ENCODE measurements at places on chromosomes 2 and 18. TPM values are rescaled to one million over a fixed set of nuclear protein-coding genes. Genes with fewer than 3 reads are reported as not detected.

GRCh38 chr2:96525211-96525507 is 11.4 kb upstream of the ARID5A start:
- H3K4me1 ChIP-seq: peaks cover 23% of the 10 kb centered on the region
- H3K27me3 ChIP-seq: no peaks in the 10 kb centered on the region
- H3K36me3 ChIP-seq: no peaks in the 10 kb centered on the region
- no peak overlapping the region for H3K4me3 ChIP-seq

DNA sequence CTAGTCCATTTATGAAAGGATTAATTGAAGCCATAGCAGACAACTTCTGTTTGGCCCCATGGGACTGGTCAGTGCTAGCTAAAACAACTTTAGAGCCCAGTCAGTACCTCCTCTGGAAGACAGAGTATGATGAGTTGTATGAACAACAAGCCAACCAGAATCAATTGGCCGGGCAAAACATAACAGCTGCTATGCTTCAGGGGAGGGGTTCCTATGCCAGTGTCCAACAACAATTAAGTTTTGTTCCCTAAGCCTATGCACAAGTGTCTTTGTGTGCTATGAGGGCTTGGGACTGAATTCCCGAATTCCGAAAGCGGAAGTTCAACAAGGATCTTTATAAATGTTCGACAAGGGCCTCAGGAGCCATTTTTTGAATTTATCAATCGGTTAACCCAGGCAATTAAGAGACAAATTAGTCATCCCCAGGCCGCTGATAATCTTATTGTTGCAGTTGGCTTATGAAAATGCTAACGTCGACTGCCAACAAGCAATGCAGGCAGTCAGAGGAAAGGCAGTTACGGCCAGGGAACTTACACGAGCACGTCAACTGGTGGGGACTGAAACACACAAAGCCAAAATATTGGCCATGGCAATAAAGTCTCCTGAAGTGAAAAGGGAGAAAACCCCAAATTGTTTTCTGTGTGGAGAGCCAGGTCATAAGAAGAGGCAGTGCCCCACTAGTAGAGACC is 57.9 kb downstream of the ZNF638 start:
- H3K4me1 ChIP-seq: no peaks in the 10 kb centered on the region
- DNase-seq: no peak
- peaks cover 85% of the 10 kb centered on the region for H3K36me3 ChIP-seq
- H3K27me3 ChIP-seq: no peaks in the 10 kb centered on the region
- H3K27ac ChIP-seq: no peak overlapping the region

DNA sequence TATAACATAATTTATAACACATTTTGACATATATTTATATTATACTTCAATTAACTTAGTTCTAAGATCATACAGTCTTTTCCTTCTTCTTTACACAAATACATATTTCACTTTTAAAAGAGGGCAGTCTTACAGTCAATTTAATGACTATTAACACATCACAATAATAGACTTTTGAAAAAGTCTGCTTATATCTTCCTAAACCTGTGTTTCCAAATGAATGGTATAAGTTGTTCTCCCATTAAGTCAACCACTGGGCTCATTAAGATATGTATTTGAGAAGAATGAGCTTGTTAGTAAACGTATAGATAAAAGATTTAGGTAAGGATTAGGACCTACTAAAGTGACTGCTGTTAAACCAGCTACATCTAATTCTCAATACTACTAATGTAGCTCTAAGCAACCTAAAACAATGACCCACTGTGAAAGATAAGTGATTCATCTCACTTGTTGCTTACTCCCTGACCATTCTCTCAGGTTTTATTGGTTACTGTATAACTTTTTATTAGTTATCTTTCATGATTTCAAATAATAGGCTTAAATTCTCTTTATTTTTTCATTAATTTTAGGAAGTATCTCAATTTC is 27.0 kb downstream of the SLC40A1 start:
- H3K27ac ChIP-seq: no peak overlapping the region
- H3K27me3 ChIP-seq: no peaks in the 10 kb centered on the region
- H3K36me3 ChIP-seq: no peaks in the 10 kb centered on the region

DNA sequence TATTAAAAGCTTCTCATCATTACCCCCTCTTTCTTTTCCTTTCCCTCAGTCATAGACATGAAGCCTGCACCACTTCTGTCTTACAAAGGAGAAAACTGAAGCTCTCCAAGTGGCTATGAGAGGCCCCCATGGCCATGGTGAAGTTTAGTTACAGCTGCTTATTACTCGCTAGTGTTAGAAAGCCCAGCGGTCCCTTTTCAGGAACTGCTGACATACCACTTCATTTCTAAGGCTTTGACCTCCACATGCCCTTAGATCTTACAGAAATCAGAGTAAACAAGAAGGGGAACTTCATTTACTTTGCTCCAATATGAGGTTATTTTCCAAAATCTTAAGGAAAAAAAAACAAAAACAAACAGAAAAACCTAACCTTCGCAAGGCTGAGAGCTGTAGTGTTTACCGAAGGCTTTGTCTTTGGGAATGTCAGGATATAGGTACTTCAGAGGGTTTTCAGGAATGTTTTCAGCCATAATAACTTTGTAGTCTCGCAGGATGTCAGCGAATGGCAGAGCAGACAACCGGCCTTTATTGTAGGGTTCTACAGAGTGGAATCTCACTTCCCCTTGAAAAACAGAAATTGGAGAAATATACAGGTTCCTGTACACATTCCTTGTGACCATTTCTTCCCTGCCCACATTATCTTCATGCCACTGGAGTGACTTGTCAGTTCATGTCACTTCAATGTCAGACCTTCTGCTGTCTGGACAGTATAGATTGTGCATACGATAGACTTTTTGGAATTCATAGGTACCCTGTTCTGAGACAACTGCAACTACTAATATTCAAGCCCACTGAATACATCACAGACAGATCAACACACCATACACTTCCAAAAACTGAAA is 18.8 kb upstream of the STAT1 start:
- H3K27me3 ChIP-seq: no peaks in the 10 kb centered on the region
- H3K4me3 ChIP-seq: no peak overlapping the region
- H3K27ac ChIP-seq: peak overlapping the region; percentile 3
- peak; percentile 34 for DNase-seq

DNA sequence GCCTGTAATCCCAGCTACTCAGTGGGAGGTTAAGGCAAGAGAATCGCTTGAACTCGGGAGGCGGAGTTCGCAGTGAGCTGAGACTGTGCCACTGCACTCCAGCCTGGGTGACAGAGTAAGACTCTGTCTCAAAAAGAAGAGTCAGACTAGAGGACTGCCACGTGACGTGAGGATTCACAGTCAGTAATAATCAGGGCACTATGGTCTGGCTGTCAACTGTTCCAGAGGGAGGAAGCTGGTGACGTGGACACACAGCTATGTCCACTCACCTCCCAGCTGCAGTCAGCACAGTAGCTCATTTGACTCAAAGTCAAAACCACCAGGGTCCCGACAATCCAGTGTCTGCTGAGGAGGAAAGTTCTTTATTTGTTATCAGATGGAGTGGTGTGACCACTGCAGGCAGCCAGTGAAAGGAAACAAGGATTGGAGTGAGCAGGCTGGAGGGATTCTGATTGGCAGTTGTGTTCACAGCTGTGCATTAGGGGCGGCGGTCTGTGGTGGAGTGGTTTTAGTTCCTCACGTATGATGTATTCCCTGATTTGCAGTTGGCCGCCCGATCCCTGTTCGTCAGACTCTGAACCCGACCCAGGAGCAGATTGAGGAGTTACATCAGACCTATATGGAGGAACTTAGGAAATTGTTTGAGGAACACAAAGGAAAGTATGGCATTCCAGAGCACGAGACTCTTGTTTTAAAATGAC is 37.9 kb downstream of the MOGAT1 start:
- H3K27me3 ChIP-seq: no peaks in the 10 kb centered on the region

- no peak overlapping the region for H3K4me3 ChIP-seq
- no peaks in the 10 kb centered on the region for H3K36me3 ChIP-seq
- no peak overlapping the region for H3K27ac ChIP-seq
- no peak for DNase-seq
Observed at GRCh38 chr2:176152350-176153181, 1.2 kb downstream of the HOXD4 start.

DNA sequence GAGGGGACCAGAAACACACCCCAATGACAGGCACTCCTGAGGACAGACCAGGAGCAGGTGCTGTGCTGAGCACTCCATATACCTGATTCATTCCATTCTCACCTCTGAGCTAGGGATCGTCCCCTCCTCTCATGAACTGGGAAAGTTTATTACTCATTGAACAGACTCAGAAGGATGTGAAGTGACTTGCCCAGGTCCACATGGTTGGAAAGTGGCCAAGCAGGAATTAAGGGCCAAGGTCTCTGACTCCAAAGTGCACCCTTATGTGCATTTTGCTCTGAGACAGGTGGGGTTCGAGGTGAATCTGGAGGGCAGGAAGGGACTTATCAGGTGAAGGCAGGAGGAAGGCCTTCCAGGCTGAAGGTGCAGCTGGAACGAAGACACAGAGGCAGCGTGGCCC is 25.1 kb upstream of the PLB1 start:
- no peaks in the 10 kb centered on the region for H3K36me3 ChIP-seq
- no peak for DNase-seq
- no peaks in the 10 kb centered on the region for H3K4me1 ChIP-seq
- H3K4me3 ChIP-seq: no peak overlapping the region
- H3K27me3 ChIP-seq: no peaks in the 10 kb centered on the region

DNA sequence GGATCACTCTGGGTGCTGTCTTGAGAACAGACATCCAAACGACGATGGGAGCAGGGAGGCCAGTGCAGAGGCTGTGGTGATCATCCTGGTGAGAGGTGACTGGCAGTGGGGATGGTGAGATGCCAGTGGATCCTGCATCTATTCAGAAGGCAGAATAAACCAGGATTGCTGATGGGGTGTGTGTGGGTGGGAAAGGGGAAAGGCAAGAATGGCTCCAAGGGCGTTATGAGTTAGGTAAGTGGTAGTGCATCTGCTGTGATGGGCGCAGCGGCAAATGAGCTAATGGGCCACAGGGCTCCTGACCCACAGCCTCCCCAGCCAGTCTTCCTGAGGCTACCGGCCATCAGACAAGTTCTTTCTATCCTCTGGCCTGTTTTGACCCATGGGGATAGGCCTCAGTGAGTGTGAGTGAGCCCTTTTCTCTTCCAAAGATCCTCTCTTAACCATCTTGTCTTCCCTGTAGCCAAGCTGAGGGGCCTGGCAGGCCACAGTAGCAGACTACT is 29.6 kb downstream of the SERTAD2 start:
- H3K4me3 ChIP-seq: no peak overlapping the region
- H3K36me3 ChIP-seq: no peaks in the 10 kb centered on the region
- no peak overlapping the region for H3K27ac ChIP-seq
- no peaks in the 10 kb centered on the region for H3K27me3 ChIP-seq
- no peak for DNase-seq

- no peaks in the 10 kb centered on the region for H3K4me1 ChIP-seq
- H3K36me3 ChIP-seq: no peaks in the 10 kb centered on the region
- DNase-seq: no peak
- no peak overlapping the region for H3K27ac ChIP-seq
- no peaks in the 10 kb centered on the region for H3K27me3 ChIP-seq
Observed at GRCh38 chr2:207459990-207460757, 69.6 kb upstream of the CREB1 start.

DNA sequence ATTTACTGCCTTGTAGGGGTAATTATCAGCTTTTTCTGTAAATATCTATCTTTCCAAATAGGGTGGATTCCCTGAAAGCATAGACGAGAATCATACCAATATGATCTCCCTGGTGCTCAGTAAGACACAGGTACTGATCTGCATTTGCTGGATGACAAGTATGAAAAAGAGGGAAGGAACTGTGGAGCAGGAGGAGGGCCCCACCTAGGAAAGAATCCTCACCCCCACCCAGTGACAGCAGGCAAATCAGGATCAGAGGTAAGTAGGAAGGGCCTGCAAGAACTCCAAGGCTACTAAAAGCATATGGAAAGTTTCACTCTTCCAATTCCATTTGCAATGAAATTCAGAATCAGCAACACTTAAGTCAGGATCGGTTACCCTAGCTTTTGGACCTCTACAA is 42.3 kb downstream of the METTL8 start:
- no peak for DNase-seq
- no peak overlapping the region for H3K4me3 ChIP-seq
- no peak overlapping the region for H3K27ac ChIP-seq

DNA sequence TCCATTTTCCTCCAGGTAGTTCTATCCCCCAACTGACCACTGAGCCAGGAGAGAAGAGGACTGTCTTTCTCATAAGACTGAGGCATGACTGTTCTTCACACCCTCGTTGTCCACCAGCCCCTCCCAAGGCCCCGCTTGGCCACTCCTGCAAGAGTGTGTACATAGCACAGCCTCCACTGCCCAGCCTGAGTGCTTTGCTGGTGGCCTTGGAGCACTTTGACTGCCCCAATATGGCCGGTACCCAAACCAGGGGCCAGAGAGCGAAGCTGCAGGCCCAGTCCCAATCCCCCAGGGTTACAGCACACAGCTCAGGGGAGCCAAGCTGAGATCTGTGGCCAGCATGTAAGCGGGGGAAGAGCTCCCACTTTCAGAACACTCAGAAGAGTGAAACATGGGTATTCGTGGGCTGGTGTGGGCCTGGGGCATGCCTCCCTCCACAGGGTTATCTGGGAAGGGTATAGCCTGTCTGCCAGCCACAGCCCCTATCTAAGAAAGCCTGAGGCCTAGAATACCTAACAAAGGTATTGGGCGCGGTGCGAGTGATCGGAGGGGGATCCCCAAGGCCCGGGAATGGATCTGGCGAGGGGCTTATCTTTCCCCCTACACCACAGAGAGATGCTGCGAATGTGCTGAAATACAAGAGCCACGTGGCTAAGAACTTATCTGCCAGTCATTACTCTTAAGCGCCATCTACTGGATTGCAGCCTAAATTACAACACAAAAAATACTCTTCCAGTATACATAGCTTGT is 163.8 kb downstream of the WDPCP start:
- no peak overlapping the region for H3K4me3 ChIP-seq
- H3K4me1 ChIP-seq: no peaks in the 10 kb centered on the region
- H3K27ac ChIP-seq: no peak overlapping the region
- no peaks in the 10 kb centered on the region for H3K27me3 ChIP-seq

GRCh38 chr2:127064642-127065250 is 42.2 kb downstream of the BIN1 start:
- DNase-seq: peak; percentile 92
- peak overlapping the region; percentile 65 for H3K27ac ChIP-seq
- H3K27me3 ChIP-seq: no peaks in the 10 kb centered on the region
- peaks cover 6% of the 10 kb centered on the region for H3K36me3 ChIP-seq
- no peak overlapping the region for H3K4me3 ChIP-seq
- peaks cover 43% of the 10 kb centered on the region for H3K4me1 ChIP-seq

- no peaks in the 10 kb centered on the region for H3K27me3 ChIP-seq
- H3K36me3 ChIP-seq: no peaks in the 10 kb centered on the region
- H3K27ac ChIP-seq: no peak overlapping the region
- H3K4me3 ChIP-seq: no peak overlapping the region
- DNase-seq: no peak
Observed at GRCh38 chr2:205909184-205909572, 176.8 kb downstream of the INO80D start.

The CAVIN2 gene
- 268 TPM for total RNA-seq

The DPY30 gene
- total RNA-seq: 10.1 TPM

The GNAL gene
- total RNA-seq: 2.4 TPM

The ERICH2 gene
- 19.7 TPM for total RNA-seq

The C2orf81 gene
- total RNA-seq: 2.6 TPM

The CAPN14 gene
- total RNA-seq: 1.0 TPM

The MYCN gene
- not detected for total RNA-seq
